ENCODE measurements at places on chromosomes 11 and 22.

GRCh38 chr11:121417055-121417551 lies 35.0 kb upstream of the SORL1 start:
- peak; percentile 99 for DNase-seq

DNA sequence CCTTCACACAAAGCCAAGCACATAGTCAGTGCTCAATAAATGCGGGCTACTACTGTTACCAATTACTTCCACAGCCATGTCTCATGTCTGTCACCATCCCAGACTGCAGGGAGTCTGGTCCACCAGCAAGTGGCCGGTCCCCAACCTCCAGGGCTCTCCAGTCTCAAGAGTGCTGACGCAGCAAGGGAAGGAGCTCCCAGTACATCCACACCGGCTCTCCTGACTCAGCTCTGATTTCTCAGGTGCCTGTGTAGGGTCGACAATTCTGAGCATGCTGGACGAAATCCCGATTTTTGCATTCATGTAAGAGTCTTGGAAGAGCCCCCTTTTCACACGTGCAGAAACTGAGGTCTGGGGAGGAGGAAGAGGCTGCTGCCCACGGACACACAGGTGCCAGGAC lies 10.3 kb upstream of the NEFH start:
- DNase-seq = no peak

- DNase-seq = peak; percentile 44
These were observed 15.7 kb upstream of the ARFGAP3 start for GRCh38 chr22:42872821-42873220.

DNA sequence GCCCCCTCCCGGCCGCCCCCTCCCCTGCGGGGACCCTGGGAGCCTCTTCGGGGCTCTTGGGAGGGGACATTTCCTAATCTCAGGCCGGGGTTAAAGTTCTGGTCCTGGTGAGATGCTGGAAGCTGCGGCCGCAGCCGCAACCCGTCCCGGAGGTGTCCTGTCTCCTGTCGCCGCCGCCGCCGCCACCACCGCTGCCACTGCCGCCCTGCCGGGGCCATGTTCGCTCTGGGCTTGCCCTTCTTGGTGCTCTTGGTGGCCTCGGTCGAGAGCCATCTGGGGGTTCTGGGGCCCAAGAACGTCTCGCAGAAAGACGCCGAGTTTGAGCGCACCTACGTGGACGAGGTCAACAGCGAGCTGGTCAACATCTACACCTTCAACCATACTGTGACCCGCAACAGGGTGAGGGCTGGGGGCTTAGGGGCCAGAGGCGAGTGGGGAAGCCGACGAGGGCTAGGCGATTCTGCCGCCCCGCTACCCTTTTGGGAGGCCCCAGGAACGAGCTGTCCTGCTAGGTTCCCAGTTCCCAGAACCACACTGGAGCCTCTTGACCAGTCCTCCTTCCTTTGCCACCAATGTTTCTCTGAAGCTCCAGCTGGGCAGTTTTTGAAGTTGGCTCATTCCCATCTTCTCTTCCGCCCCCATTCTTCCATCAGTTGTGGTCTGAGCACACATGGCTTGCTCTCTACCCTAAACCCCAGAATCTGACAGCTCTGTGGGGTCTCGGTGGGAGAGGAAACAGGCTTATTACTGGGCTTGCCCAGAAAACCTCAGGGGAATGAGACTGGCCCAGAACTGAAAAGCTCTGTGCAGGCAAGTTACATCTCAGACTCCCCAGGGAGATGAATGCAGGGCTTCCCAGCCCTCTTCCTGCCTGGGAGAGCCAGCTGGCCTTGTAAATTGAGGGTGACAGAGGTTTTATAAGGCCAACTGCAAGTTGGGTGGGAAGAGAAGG lies 781 bp downstream of the SIDT2 start:
- peak; percentile 77 for DNase-seq

- no peak for DNase-seq
These were observed 48.1 kb downstream of the WNT7B start for GRCh38 chr22:45928726-45929368.

DNA sequence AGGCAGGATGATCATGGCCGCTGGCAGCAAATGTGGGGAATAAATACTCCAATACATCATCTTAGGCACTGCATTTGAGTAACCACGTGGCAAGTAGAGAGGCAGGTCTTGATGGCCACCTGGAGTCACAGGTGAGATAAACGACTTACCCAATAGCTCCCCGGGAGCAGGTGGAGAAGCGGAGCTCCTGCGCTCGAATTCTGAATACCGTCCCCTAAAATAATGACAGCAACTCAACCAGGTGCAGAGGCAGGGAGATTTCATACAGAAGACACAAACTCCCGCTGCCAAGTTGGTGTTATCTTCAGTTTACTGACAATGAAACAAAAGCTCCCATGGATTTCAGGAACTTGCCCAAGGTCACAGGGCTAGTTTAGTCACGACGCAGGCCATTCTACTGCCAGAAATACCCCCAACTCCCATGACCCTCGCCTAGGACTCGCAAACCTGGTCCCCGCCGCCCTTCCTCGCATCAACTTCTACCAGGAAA lies 437 bp downstream of the SLC43A3 start:
- DNase-seq = no peak

DNA sequence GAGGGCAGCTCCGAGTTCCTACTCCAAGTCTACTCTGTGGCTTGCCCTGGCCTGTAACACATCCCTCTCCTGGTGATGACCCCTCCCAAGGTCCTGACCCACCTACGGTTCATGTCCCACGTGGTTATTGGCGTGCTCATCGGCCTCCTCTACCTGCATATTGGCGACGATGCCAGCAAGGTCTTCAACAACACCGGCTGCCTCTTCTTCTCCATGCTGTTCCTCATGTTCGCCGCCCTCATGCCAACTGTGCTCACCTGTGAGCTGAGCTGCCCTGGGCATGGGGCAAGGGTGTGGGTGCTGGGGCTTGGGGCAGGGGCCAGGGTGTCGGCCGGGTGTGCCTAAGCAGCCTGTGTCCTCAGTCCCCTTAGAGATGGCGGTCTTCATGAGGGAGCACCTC lies 9.6 kb downstream of the ABCG4 start:
- no peak for DNase-seq

DNA sequence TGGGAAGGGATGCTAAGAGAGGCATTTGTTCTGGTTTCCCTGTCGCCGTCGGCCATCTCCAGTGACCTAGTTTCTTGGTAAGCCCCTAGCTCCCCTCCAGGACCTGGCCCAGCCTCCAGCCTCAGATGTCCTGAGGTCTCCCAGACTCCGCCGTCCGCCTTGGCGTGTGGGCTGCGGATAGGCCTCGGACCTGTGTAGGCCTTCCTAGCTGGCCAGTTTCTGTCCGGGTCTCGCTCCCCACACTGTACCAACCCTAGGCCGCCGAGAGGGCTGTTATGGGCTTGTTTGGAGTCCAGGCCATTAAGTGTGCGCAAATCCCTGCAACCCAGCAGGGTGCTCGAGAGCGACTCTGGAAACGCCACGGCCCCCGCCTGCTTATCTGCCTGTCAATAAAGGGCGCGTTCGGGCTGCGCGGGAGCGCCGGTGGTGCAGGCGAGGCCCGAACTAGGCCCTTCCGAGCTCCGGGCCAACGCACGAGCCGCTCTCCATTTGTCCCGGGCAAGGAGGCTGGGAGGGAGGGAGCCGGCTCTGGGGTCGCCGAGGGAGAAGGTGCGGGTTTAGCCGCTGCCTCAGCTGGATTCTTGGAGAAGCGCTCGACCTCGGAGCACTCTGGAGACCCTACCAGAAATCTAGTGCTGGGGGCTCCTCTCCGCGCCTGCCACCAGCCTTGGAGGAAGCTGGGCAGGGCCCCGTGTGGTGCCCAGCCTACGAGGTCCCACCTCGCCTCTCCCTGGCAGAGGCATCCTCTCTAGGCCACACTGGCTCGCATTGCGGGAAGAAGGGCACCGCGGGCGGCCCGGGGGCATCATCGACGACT lies 8.7 kb upstream of the PAX6 start:
- no peak for DNase-seq

DNA sequence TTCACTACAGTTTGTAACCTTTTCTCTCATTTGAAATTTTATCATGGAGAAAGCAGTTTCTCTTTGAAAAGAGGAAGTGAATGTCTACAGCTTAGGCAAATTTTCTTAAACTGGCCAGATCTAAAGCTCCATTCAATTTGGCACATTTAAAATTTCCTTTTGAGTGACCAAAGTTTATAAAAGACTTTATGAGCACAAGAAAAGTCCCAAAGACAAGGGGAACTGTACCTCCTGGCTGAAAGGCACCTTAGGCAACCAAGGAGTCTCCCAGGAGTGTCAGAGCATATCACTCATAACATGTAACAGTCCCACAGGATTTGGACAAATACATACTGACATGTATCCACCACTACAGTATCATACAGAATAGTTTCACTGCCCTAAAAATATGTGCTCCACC lies 41.3 kb downstream of the NARS2 start:
- DNase-seq = no peak

DNA sequence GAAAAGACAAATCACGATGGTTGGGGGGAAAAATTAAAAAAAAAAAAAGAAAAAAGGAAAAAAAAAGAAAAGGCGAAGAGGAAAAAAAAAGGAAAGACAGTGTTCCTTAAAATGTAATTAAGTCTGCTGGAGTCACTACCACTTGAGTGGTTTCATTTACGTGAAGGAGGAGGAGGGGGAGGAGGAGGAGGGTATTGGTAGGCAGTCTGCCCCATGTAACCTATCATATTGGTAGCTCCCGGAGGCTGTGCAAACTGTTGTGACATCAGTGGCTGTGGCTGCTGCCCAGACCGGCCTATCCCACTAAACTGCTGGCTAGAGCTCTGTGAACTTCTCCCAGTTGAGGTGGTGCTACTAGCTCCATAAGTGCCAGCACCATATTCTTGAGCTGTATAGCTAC lies 17.9 kb downstream of the KDELR3 start:
- DNase-seq = no peak

DNA sequence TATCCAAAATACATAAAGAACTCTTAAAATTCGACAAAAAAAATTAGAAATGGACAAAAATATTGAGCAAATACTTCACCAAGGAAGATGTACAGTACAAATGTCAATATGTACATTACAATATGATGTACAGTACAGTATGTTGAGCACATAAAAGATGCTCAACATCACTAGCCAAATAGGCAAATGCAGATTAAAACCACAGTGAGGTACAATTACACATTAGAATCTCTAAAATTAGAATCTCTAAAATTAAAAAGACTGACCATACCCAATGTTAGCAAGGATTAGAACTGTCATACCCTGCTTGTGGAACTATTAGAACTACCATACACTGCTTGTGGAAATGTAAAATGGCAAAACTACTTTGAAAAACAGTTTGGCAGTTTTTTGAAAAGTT lies 78.7 kb upstream of the TSPAN18 start:
- peak; percentile 60 for DNase-seq

GRCh38 chr11:109960831-109961230 lies 132.4 kb upstream of the ZC3H12C start:
- peak; percentile 80 for DNase-seq

GRCh38 chr11:17560281-17561110 lies 13.4 kb downstream of the OTOG start:
- DNase-seq = no peak

GRCh38 chr22:29344137-29344536 lies 28.6 kb upstream of the RASL10A start:
- peak; percentile 74 for DNase-seq
